Stimulated activated CD8-positive, alpha-beta memory T cell treated with anti-CD3 and anti-CD28 coated beads, Interleukin-2, amount 100 ng/mL, for 48 hours (primary cell): ENCODE measurements at places on chromosomes 12 and 14.

DNA sequence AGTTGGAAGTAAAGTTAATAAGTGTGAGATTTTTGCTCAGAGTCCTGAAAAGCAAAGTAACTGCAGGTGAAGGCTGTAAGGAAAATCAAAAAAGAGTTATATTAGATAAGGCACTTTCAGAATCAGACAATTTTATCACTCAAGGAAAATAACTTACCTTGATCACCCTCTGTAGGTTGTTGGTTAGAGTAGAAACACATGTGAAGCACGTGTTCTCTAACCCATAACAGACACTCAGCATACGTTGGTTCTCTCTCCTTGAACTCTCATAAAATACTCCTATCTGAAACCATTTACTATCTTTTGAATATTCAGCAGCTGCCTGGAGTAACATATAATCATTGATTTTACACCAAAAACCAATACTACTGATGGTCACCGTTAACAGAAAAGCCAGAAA lies 335.5 kb downstream of the KCNH5 start:
- DNase-seq, result no peak

GRCh38 chr12:53533471-53533870 lies 26.2 kb upstream of the NPFF start:
- DNase-seq, result no peak

DNA sequence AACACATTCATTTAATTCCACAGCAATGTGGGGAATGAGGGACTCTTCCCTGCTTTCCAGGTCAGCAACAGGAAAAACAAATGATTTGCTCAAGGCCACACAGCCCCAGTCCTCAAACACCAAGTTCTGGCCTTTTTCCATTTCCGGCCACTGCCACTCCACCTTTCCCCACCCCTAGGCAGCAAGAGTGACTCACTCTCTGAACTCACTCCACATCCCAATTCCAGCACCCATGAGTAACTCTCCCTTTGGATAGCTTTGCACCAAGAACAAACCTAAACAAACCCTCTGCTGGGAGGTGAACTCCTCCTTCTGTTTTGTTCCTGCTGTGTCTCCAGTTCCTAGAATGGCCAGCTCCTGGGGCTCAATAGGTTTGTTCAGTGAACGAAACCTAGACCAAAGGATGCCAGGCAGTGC lies 30.4 kb upstream of the PLEKHG6 start:
- no peak for DNase-seq

- DNase-seq, result no peak
Measured at GRCh38 chr14:92109490-92109889, 3.1 kb upstream of the ATXN3 start.

GRCh38 chr12:81558031-81558430 lies 201.1 kb downstream of the PPFIA2 start:
- no peak for DNase-seq

DNA sequence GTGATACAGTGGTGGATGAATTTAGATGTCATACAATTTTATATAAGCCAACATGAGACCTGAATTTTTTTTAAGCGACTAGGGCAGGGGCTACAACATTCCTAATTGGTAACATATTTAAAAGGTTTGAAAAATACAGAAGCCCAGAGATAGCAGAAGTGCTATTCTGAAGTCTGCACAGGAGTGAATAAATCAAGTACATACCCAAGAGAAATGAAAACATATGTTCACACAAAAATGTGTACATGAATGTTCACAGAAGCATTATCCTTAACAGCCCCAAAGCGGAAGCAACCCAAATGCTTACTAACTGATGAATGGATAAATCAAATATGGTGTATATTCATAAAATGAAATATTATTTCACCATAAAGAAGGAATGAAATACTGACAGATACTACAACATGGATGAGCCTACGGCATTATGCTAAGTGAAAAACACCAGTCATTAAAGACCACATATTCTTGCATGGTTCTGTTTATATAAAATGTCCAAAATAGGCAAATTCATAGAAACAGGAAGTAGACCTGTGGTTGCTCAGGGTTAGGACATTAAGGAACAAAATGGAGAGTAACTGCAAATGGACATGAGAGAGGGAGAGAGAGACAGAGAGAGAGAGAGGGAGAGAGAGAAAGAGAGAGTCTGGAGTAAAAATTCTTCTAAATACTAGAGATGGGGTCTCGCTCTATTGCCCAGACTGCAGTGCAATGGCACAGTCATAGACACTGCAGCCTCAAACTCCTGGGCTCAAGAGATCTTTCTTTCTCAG lies 28.0 kb upstream of the GXYLT1 start:
- no peak for DNase-seq
